ENCODE measurements at places on chromosomes 6 and 20. TPM values are rescaled to one million over a fixed set of nuclear protein-coding genes. Genes with fewer than 3 reads are reported as not detected.
A peak's percentile ranks its signal among the peaks of the same experiment; 100 is the strongest.

GRCh38 chr6:89999154-89999553, 104.9 kb downstream of the GJA10 start:
- peak; percentile 78 for DNase-seq

THBS2 gene
- 145 TPM for total RNA-seq

KCNS1 gene
- not detected for total RNA-seq

DNA sequence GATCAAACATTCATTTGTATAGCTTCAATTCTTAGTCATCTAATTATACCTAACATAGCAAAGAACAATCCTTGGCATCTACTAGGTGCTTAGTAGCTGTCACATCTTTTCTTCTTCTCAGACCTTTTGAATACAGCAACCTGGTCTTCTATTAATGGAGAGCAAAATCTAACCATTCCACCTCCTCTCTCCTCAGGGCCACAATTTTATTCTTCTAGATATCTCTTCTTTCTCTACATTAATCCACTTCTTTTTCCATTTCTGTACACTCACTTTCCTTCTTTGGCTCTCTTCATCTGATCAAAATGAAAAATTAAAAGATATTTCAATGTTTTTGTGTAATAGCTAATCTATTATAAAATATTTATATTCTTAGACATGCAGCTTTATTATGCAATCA, 9.0 kb upstream of the HLA-DOA start:
- no peak for DNase-seq

DNA sequence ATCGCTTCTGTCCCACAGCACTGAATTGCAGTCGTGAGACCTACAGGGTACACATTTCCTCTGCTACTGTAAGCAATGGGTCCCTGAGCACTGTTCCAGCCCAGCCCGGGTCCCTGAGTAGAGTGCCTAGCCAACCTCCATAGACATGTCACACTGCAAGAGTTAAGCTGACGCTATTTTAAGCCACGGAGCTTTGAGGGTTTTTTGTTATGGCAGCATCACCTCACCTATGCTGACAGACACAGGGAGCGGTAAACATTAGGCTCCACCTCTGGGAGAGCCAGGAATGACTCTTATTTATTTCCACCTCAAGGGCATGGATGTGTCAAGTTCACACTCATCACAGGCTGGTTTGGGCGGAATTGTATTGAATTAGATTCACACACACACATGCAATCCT, 45.1 kb downstream of the GRM4 start:
- DNase-seq, result no peak

XKR7 gene
- total RNA-seq, result not detected

DNA sequence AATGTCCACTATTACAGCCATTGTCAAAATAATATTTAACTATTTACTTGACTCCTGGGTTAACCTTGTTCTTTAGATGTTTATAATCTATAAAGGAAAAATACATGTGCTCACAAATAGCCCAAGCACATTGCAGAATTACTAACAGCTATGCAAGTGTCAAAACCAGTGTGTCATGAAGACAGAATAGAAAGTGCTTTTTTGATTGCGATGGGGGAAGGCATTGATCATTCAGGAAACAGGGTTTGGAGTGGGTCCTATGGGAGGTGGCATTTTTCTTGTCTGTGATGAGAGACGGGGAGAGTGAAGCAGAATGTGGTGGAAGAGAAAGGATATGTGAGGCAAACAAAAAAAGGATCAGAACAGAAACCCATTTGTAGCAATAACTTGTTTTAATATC, 1.0 kb upstream of the AGPAT4 start:
- DNase-seq, result no peak

AIF1 gene
- 28.2 TPM for total RNA-seq

Data from breast epithelium (tissue), 4 donors.